ENCODE measurements at places on chromosomes 16 and 17.

DNA sequence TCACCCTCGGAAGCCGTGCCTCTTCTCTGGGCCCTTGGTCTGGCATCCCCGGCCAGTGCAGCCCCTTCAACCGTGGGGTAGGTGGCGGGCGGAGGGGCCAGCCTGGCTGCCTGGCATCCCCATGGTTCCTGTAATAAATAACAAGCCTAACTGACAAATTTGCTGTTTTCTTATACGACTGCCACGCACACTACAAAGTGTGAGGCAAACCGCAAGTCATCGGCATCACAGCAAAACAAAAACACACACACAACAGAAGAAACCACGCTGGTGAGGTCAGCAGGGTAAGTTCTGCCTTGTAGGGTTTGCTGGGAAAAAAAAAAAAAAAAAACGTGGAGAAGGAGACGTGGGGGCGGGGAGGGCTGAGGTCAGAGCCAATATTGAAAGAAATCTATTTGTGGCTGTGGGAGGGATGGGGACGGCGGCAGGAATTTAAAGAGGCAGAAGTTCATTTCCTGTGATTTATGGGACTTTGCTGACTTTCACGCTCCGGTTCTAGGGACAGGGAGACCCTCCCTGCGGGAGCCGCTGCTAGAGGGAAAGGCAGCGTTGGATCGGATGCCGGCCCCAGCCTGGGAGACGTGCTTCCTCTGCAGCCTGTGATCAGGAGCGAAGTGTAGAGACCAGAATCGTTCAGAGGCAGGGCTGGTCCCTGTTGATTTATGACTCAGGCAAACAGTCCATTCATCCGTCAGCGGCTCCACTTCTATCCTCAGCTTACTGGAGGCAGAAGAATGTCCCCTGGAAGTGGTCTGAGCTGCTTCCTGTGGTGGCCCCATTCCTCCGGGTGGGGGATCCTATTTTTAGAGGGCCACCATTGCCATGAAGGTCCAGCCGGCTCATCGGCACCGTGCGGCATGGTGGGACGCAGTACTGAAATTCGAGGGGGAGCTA lies 162.8 kb downstream of the FOXL1 start:
- DNase-seq = no peak

- no peak for DNase-seq
Observed at GRCh38 chr16:86035906-86036305, 136.9 kb downstream of the IRF8 start.

GRCh38 chr16:68284847-68285246 lies 20.5 kb downstream of the SLC7A6 start:
- no peak for DNase-seq

DNA sequence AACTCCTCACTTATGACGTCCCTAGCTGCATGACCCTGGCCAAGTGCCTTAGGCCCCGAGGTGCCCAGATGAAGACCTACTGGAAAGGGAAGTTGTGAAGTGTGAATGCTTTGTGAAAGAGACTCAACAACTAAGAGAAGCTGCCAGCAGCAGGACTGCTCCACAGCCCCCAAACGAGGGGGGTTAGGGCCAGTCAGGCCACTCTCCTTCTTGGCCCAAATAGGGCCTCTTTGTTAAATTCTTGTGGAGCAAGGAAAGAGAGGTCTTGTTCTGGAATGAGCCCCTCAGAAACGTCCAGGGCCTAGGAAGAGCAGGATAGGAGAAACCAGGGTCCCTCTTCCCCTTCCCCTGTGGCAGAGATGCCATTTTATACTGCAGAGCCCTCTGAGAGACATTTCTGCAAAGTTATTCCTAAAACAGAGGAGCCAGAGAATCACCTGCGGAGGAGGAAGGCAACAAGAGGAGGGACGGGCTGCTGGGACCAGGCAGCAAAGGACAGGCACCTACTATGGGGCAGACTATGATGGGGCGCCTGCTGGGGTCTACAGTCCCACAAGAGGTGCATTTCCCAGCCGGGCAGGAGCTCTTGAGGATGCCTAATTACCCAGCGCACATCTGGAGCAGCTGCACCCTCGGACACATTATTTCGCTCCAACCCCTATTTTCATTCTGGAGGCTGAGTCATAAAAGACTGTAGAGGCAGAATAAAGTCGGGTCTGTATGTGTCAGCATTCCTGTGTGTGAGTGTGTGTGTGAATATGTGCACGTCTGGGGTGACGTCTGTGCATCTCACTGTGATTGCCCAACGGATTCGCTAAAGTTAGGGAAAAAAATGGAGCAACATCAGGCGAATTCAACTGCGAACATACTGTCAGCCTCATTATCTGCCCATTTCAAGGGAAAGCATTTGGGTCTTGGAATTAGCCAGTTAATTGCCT lies 11.4 kb upstream of the HOXB9 start:
- no peak for DNase-seq

GRCh38 chr16:520847-521246 lies 6.7 kb upstream of the CAPN15 start:
- DNase-seq = no peak

DNA sequence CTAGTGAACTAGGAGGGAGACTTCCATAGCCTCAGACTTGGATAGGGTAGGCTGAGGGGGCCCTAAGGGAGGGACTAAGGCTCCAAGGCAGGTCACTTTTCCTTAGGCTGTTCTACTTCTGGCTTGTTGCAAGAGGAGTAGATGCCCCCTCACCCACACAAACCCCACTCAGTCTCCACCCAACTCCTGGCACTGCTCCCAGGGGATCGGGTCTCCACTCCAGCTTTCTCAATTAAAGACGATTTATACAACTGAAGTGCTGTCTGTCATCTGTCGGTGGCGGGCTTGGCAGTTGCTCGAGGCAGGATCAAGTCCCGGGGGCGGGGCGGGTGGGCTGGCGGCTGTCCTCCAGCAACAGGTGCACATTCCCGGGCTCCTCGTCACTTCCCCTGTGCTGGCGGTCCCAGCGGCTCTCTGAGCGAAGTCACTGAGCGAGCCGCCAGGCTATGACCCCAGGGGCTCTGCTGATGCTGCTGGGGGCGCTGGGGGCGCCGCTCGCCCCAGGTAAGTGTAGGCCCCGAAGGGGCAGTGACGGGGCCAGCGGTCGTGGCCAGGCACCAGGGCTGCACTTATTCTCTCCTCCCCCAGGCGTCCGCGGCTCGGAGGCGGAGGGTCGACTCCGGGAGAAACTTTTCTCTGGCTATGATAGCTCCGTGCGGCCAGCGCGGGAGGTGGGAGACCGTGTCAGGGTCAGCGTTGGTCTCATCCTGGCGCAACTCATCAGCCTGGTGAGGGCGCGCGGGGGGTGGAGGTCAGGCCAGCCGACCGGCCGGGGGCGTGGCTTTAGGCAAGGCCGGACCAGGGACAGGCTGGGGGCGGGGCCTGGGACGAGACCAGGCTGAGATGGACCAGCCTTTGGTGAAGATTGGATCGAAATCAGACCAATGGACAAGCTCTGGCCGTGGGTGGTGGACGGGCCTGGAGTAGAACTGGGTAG lies at the start of gene CHRNB1:
Gene CHRNB1 (plus strand): TSS at position 380 of the 937 bp plus-strand sequence. CDS start 67 bp downstream, at position 447.
- DNase-seq = no peak

GRCh38 chr16:27402964-27403600 lies 1.1 kb downstream of the IL21R start:
- no peak for DNase-seq

- no peak for DNase-seq
Observed at GRCh38 chr17:28643983-28644786, 773 bp downstream of the BLTP2 start.

DNA sequence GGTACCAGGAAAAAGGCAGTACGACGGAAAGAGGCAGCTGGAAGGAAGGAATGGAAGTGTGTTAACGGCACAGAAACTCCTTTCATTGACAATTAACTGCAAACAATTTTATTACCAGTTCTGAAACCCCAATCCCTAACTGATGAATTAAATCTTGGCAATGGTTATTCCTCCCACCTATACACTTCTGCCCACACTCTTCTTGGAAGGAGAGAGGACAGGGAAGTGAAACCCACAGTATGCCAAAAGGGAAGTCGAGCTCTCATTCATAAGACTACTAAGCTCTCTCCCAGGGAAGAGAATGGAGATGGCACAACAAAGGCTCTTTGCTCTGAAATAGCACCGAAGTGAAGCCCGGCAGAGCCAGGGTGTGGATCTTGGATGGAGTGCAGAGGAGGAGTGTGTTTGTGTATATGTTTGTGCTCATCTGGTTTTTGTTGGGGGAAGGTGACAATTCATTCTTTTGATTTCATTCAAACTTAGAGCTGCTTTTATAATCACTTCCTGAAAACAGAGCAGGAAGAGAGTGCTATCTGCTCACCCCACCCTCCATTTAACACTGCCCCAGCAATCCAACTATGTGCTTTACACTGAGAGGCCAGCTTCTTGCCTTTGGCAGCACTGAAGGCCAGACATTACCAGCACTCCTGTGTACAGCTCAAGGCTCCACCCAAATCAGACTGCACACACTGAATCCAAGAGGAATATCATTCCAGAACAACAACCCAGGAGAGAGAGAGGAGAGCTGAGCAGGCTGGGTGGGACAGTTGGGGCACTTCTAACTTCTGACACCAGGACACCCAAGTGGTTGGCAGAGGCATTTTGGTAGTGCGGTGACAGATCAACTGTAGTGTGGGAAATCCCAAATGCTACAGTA lies 68.7 kb downstream of the HIC1 start:
- no peak for DNase-seq

DNA sequence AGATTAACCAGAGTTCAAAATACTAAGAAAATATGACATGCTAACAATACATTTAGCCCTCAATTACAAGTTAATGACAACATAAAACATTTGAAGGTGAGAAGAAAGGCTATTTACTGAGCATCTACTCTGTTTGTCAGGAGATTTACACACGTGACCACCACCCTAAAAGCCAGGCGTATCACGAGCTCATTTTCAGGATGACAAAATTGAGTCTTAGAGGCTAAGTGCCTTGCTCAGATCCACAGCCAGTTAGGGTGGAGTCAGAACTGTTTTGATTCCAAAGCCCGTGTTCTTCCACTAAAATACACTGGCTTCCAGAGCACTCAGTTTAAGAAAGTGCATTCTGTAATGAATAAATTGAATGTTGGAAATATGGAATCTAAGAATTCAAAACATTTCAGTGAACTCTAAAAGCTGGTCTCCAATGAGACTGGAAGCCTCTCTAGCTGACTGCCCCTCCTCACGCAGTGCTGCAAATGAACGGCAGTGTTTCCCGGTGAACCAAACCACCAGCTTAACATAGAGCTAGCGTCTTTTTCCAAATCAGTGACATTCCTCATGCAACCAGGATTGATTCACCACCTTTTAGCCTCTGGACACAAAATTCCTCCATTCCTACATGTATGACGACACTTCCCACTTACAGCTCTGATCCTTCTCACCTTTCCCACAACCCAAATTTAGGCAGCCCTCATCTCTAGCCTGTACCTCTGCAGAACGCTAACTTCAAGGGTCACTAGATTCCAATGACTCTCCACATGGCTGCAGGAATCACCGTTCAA lies 5.9 kb downstream of the ZDHHC7 start:
- DNase-seq = no peak
